Neural crest cell (in vitro differentiated cells): ENCODE measurements at places on chromosomes 3 and 15.

DNA sequence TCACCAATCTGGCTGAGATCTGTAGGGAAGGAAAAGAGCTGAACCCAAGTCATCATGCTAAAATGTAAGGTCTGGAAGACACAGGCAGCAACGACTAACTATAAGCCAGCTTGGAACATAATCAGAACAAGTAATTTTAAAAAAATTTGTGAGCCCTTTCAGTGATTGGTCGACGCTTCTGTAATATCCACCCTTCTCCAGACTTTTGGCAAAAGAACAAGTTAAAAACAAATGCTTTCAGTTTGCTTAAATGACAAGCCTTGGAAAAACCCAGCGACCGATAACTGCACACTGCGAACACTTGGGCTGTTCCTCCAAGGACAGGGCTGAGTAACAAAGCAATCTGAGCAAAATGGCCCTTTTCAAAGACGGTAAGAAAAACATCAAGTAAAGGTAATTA is 49.6 kb downstream of the PCSK6 start:
- DNase-seq = no peak

DNA sequence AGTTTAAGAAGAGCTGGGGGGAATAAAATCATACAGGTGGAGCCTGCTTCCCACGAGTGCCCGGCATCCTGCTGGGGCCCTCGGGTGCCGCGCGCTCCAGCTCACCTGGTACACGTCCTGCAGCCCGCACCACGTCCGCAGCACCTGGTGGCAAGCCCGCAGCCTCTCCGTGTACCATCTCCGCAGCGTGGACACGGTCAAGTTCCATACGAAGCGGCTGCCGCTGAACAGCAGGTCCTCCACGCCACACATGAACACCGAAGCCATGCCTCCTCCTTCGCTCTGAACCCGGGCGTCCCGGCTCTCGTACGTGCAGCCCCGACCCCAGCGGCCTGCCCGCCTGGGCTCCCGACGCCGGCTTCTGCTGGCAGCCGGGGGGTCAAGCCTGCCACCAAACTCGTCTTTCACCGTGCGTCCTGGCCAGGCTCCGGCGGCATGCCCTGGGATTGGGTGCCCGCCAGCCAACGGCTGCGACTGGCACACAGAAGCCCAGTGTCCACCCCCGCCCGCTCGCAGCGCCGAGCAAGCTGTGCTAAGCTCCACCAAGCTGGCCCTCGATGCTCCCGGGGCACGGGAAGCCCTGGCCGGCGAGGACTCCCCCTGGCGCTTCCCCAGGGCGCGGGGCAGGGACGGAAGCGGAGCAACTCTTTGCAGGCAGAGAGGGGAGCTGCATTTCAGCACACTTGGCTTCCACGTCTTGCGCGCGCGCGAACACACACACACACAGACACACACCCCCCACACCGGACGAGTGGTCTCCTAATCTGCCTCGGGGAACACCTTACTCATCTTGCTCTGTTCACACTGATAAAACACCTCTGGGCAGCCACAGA is at the start of gene FRMD4B:
Gene FRMD4B, minus strand, starts transcription at position 366 of the 833 bp plus-strand sequence. Its CDS starts 99 bp downstream, at position 267.
- peak; percentile 29 for DNase-seq

DNA sequence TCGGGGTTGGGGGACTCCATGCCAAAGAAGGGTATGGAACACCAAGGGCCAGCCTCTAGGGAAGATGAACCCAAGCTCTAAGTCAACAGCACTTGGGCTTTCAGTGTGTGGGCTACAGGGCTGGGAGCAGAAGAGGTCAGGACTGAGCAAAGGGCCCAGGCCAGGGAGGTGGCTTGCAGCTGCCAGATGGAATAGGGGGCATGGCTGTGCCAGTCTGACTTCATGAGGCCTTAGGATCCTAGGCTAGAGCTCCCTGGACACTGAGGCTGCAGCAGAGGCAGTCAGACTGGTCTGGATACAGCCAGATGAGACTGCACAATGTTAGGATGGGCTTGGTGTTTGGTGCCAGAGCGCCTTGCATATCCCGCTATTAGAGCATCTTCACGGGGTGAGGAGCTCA is 3.8 kb downstream of the RASGRF1 start:
- no peak for DNase-seq

DNA sequence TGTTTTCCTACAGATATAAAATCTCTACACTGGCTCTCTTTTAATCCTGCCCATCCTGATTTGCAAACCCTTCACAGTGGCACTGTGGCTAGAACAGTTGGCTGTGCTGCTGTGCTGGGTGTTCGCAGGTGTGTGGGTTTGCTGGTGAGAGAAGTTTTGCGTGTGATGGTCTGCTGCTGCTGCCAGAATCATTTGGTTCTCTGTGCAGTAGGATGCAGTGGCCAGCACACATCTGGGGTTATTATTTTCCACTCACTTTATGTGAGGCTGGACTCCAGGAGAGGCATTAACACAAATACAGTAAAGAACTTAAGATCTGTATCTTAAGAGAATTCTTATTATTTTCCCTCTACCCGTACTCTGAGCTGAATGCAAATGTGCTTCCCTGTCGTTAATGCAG is 16.0 kb upstream of the PSMD6 start:
- DNase-seq = no peak
